NCI-H510A (cell line): ENCODE measurements at places on chromosomes 16 and 17.
A peak's percentile ranks its signal among the peaks of the same experiment; 100 is the strongest.

- DNase-seq, result no peak
Measured at GRCh38 chr16:55846598-55847346, 13.9 kb upstream of the CES1 start.

DNA sequence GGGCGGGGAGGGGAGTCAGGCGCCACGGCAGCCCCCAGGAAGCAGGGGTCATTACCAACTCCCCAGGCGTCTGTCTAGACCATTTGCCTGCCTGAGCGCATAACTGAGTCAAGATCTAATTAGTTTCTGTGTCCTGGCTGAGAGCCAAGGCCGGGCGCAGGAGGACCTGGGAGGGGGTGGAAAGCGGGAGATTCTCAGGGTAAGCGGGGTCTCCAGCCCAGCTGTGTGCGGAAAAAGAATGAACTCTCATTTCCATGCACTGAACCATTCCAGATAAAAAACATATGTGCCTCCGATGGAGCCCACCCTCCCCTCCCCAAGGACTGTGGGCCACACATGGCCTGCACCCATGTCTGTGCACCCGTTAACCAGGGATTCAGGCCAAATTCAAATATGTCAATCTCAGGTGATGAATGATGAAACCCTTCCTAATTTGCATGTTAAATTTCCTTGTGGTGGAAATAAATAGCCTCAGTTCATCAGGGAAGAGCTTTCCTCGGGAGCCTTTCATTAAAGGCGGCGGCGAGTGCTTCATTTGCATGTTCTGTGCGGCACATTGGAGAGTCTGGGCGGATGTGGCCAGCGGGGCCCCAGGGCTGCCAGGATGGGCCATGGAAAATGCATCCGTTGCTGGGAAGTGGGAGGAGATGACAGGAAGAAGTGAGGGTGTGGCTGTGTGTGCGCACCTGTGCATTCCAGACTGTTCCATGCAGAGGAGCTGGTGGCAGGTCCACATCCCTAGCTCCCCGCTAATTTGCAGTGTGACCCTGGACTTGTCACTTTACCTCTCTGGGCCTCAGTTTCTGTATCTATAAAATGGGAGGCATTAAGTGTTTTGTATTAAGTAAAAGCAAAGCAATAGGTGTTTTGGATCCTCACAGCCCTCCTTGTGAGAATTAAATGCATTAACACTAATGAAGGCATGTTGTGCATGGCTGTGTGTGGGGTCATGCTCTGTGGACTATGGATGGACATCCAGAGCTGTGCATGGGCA lies 151.1 kb downstream of the SDK2 start:
- DNase-seq, result peak; percentile 92

GRCh38 chr16:8869212-8869987 lies 594 bp upstream of the CARHSP1 start:
- DNase-seq, result no peak

GRCh38 chr17:64386412-64387144 lies 4.1 kb downstream of the PECAM1 start:
- DNase-seq, result no peak

DNA sequence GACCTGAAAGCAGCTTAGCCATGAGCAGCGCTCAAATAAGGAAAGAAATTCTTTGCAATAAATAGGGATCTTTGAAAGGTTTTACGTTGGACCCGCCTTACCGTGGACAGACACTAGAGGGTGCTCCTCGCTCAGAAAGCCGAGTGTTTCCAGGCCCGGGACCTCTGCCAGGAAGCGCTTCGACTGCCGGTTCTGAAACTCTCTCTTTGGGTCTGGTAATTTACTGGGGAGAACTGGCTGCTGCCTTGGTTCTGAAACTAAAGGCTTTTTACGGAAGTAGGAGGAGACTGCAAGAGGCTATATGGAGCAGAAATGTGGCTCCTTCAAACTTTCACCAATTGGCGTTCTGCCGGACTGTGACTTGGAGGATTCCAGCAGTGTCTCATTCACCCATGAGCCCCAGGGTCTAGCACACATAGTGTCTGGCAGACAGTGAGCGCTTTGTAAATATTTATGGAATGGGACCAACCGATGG lies 45.6 kb upstream of the HOXB9 start:
- peak; percentile 23 for DNase-seq
